ENCODE measurements at places on chromosomes 12 and 14. TPM values are rescaled to one million over a fixed set of nuclear protein-coding genes. Genes with fewer than 3 reads are reported as not detected.
A peak's percentile ranks its signal among the peaks of the same experiment; 100 is the strongest.

DNA sequence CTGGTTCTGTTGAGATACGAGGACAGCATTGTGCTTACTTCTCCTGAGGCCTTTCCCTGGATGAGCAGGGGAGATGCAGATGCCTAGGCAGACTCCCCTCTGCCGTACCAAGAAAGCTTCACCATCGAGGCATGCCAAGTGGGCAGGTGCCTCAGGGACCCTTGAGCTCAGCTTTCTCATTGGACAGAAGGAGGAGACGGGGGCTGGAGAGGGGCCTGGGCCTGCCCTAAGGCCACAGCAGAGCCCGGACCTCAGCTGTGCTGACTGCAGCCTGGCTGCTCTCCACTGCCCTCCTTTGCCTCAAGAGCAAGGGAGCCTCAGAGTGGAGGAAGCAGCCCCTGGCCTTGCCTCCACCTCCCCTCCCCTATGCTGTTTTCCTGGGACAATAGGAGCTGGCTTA lies 23.4 kb downstream of the SERPINA1 start:
- no peak overlapping the region for H3K27ac ChIP-seq
- no peaks in the 10 kb centered on the region for H3K36me3 ChIP-seq
- H3K4me3 ChIP-seq = no peak overlapping the region
- no peak for DNase-seq

DNA sequence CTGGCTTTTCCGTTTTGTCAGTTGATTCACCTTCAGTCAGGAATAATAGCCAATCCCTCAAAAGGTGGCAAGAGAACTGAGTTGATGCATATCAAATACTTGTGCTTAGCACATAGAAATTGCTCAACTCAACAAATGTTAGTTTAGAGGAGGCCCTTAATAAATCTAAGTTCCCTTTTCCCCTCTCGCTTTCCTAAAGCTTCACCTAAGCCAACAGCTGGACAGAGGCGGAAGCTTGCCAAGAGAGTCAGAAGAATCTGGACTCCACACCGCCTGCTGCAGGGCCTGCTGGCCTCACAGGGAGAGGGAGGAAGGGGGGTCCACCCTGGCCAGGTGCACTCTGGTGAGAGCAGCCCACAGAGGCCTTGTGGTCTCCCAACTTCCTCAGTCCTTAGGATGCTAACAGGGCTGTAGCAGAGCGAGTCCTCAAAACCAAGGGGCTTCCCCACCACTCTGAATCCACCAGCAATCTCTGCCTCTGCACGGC lies 213.1 kb downstream of the CHST11 start:
- peak overlapping the region; percentile 67 for H3K27ac ChIP-seq
- DNase-seq = no peak
- H3K4me3 ChIP-seq = peak overlapping the region; percentile 34
- no peaks in the 10 kb centered on the region for H3K36me3 ChIP-seq
- H3K27me3 ChIP-seq = no peaks in the 10 kb centered on the region

- H3K4me3 ChIP-seq = no peak overlapping the region
- DNase-seq = no peak
- no peak overlapping the region for H3K27ac ChIP-seq
- H3K4me1 ChIP-seq = no peaks in the 10 kb centered on the region
These were observed 186.4 kb downstream of the SYT10 start for GRCh38 chr12:33253178-33253577.

GRCh38 chr14:60975551-60975950 lies 5.3 kb downstream of the TRMT5 start:
- no peaks in the 10 kb centered on the region for H3K27me3 ChIP-seq
- DNase-seq = no peak
- no peak overlapping the region for H3K27ac ChIP-seq
- no peak overlapping the region for H3K4me3 ChIP-seq

The TSHR gene
- 0.63 TPM for total RNA-seq
